ENCODE measurements at places on chromosomes 2 and 18.

DNA sequence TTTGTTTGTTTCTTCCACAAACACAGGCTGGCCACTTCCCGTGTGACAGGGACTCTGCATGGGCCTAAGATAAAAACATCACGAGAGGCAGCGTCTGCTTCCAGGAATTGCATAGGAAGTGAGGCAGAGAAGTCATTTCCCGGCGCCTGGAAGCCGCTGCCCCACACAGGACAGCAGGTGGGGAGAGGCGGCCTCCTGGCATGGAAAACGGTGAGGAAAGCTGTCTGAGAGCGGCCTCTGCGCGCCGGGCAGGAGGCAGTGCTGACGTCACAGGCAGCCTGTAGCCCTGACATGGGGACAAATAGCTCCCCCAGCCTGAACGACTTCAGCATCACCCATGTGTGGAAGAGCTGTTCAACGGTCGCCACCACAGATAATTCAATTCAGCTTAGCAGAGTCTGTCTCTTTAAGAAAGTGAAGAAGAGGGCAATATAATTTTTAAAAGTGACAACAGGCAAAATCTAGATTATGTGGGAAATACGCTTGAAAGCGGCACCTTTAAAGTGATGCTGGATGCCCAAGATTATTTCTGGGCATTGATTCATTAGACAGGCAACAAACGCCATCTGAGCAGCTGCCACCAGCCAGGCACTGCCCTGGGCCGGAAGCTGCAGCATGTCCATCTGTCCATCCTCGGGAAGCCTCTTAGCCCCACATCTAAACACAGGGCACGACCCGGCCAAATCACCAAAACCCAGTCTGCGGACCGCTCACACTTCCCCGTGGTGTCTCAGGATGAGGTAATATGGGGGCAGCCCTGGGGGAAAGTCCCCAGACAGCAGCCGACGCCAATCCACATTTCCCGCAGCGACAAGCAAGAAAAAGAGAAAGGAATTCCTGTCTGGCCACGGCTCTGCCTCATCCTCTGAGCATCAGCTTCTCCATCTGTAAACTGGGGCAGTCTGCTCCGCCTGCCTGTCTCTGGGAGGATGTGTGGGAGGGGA lies 138.9 kb downstream of the PXDN start:
- no peak for DNase-seq

DNA sequence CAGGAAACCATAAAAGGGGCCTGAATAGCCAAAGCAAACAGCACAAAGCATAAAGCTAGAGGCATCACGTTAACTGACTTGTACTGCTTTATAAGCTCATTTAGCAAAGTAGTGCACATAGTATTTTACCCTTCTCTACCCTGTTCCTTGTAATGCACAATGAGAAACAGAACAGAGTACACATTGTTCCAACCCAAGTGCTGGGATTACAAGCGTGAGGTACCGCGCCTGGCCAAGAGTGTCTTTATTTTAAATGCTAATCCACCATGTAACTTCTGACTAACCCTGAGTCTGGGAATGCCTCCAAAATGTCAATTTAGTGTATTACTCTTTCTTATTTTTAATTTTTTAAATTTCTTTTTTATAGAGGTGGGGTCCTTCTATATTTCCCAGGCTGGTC lies 46.4 kb upstream of the STON1 start:
- DNase-seq = no peak

- DNase-seq = no peak
Observed at GRCh38 chr2:162113776-162114168, 38.3 kb downstream of the GCG start.

- no peak for DNase-seq
Observed at GRCh38 chr2:197322724-197323720, 12.4 kb upstream of the ANKRD44 start.

- no peak for DNase-seq
Observed at GRCh38 chr2:85369500-85369899, 14.9 kb downstream of the ELMOD3 start.

DNA sequence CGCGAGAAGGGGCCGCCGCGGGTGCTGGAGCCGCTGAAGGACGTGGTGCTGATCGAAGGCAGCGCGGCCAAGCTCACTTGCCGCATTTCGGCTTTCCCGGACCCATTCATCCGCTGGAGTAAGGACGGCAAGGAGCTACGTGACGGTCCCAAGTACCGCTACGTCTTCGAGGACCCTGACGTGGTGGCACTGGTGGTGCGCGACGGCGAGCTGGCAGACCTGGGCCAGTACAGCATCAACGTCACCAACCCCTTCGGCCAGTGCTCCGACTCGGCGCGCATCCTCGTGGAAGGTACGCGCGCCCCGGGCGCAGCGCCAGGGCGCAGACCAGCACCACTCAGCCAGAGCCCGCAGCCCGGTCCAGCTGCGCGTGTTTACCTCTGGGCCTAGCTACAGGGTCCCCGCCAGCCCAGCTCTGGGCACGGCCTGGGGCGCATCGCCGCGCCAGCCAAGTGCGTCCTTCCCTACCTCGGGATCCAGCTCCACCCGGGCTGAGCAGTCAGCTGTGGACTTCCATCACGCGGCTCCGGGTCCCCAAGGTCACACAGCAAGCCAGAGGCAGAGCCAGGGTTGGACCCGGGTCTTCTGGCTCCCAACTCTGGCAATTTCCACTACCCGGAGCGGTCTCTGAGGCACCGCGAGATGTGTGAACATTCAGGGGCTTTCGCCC lies 1.7 kb upstream of the GMPPA start:
- no peak for DNase-seq

DNA sequence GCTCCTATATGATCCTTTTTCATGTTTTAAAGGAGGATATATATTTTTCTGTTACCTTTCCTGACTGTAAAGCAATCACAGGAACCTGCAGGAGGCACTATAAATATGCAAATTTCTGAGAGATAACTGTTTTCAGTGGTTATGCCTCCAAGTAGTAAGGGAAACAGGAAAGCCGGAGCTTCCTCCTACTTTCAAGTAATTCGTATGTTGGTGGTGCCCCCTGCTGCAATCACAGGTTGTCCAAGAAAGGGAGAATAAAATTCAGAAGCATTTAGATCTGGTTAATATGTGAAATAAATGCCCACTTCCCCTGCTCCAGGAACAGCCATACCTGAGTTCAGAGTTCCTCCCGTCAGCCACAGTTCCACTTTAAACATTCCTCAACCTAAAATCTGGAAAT lies 12.0 kb upstream of the BCL11A start:
- no peak for DNase-seq

GRCh38 chr2:36369716-36370115 lies 14.1 kb downstream of the CRIM1 start:
- DNase-seq = no peak

GRCh38 chr2:55620123-55620779 lies 2.8 kb upstream of the PPP4R3B start:
- DNase-seq = no peak

GRCh38 chr18:36075862-36076587 lies 8.7 kb upstream of the RPRD1A start:
- no peak for DNase-seq

DNA sequence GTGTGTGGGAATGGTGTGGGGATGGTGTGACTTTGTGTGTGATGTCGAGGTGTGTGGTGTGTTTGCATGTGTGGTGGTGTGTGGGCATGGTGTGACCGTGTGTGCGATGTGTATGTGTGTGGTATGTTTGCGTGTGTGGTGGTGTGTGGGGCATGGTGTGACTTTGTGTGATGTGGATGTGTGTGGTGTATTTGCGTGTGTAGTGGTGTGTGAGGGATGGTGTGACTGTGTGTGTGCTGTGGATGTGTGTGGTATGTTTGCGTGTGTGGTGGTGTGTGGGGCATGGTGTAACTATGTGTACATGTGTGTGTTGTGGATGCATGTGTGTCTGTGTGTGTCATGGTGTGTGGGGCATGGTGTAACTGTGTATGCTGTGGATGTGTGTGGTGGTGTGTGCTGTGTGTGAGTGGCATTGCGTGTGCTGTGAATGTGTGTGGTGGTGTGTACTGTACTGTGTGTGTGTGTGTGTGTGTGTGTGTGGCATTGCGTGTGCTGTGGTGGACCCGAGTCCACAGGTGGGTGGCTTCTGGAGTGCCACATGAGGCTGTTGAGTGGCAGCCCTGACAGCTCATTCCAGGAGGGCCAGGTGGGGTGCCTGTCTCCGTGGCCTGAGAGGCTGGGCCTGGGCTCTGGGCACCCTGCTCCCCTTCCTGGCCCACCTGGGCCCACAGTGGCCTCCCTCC lies 14.7 kb downstream of the ODC1 start:
- no peak for DNase-seq

DNA sequence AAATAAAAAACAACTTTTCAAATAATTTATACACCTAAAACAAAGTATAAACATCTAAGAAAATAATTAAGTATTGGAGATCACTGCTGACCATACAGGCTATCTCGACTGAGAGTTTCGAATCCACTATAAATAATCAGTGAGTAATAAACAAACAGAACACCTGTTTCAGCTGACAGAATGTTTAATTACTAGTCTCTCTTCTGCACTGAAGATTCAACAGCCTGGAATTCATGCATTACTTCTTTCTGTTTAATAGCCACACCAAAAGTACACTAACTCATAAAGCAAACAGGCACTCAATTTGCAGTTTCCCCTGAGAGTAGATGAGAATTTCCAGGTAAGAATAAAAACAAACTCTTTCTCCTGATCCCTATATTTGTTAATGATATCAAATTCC lies 138.5 kb downstream of the RBMS1 start:
- no peak for DNase-seq

GRCh38 chr2:97961534-97961933 lies 34.2 kb downstream of the TMEM131 start:
- DNase-seq = no peak

DNA sequence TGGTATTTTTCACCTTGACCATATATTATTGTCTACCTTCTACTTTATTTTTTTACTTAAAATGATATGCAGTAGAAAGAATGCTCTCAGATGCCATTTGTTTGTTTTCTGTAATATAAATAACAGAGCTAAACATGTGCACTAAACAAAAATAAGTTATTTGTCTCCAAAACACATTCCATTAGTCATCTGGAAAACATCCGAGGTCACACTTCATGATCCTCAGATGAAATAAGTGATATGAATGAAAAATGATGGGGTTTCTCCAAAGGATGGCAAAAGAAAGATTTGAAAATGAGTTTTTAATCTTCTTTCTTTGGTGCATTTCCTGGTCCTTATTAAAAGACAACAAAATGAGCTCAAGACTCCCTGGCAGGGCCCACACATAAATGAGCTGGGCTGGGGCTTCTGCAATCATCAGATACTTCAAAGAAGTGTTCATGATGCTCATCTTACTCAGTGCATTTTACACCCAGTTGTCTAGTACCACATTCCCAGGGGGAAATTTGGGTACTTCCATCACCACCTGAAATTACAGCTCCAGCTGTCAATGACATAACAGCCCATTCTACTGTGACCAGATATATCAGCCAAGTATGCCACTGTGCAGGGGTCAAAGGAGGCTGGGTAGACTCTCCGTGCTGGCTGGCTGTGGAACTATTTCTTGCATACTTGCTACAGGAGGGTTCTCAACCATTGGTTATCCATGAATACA lies 283.5 kb downstream of the PID1 start:
- DNase-seq = no peak

DNA sequence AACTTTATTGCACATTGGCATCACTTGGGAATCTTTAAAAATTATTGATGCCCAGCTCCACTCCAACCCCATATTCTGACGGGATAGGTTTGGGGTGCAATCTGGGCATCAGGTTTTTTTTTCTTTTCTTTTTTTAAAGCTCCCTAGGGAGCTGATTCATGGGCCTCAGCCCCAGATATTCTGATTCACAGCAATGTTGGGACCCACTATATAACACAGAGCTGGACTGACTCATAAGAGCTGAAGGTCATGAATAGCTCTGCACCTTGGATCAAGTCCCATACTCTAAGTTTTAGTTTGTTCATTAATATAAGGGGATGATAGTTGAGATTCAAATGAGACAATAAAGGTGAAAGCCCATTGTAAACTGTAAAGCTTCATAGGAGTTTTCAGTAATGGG lies 191.1 kb upstream of the REV1 start:
- no peak for DNase-seq

- DNase-seq = no peak
Observed at GRCh38 chr18:68925268-68925667, 127.4 kb downstream of the CCDC102B start.

- no peak for DNase-seq
Observed at GRCh38 chr2:18651842-18652774, 62.7 kb upstream of the NT5C1B start.

GRCh38 chr2:235146206-235146605 lies 194.4 kb downstream of the SH3BP4 start:
- DNase-seq = no peak

GRCh38 chr2:32742376-32742775 lies 114.5 kb downstream of the TTC27 start:
- DNase-seq = no peak

DNA sequence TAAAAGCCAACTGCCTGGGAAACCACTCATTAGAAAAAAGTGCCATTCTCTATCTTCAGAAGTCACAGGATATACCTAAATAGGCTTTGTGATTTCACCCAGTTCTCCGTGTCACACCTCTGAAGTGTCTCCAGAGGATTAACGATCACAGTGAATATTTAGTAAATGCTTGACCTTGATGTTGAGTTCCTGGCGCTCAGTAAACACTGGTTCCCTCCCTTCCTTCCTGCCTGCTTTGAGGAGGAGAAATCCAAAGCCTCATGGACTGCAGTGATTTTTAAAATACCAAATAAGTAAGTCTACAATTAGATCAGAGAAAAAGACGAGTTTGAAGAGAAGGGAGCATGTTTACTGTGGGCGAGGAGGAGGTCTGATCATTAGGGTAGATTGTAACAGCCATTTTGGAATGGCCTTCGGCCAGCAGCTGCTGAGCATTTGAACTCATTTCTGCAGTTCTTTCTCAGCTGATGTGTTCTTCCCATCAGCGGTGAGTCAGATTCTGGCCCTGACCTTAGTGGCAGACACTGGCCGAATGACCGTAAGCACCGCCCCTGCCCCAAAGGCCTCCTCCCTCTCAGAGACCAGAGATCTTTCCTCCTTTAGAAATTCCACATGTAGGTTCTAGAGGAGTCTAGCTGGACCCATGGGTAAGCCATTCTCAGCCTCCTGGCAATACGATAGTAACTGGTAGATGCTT lies 62.1 kb upstream of the SLC16A14 start:
- DNase-seq = no peak

DNA sequence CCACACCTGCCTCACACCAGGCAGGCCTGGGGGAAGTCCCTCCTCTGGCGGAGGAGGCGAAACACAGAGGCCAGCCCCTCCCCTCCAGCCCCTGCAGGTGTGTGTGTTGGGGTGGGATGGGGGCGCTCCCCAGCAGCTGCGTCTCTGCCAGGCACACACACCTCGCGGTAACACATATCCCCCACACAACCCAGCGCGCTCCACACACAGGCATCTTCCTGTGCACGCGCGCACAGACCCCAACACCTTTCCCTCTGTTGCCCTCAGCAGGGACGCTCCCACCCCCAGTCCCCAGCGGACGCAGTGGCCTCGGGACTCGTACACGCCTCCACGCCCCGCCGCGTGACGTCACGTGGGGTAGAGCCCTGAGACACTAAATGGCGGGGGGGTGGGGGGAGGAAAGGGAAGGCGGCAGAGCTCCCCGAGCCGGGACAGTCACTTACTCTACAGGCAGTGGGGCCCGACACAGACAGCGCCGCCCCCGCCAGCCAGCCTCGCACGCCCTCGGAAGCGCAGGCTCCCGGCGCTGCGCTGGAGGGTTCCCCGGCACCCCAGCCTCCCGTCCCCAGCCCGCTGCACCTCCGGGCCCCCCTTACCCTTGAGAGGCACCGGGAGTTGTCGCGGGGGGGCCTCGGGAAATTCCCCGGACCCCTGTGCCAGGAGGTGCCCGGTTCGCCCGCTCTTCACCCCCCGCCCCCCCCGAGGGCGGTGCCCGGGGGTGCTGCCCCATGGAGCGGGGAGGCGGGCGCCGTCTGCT lies at the start of gene WNT10A:
TSS of gene WNT10A (plus strand) at position 751 of the 757 bp plus-strand sequence. CDS start 144 bp downstream, outside the sequence.
- no peak for DNase-seq

Measured in amygdala (tissue), 56 donors.